ENCODE measurements at places on chromosomes 5 and 9.

GRCh38 chr9:113636165-113636564 lies 172.6 kb downstream of the RGS3 start:
- no peak overlapping the region for H3K4me3 ChIP-seq
- H3K27ac ChIP-seq: no peak overlapping the region
- H3K27me3 ChIP-seq: no peaks in the 10 kb centered on the region
- no peaks in the 10 kb centered on the region for H3K36me3 ChIP-seq
- H3K4me1 ChIP-seq: no peaks in the 10 kb centered on the region

GRCh38 chr9:36154331-36154952 lies 14.7 kb upstream of the CCIN start:
- no peak overlapping the region for H3K4me3 ChIP-seq
- no peak for DNase-seq
- no peak overlapping the region for H3K27ac ChIP-seq
- no peaks in the 10 kb centered on the region for H3K36me3 ChIP-seq

DNA sequence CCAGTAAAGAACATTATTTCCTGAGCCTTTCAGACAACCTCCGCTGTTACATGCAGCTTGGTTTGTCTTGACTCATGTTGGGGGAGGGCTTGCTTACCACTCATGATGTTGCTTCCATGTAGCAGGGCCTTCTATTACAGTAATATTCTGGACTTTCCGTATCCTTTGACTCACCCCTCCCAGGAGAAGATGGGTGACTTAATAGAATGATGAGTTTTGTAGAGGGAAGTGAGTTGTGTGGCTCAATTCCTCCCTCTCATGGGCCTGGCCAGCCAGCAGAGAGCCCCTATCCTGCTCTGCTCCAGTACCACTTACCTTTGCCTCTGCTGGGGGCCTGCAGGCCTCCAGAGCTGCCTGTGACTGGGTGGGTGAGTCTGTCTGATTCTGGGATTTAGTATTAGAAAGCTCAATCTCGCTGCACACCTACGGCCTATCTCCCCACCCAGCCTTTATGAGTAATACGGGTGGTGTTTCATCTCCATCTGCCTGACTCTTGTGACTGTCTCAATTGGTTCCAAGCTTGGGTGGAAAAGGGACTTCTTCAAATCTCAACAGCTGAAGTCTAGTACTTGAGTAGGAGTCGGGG lies 52.6 kb upstream of the KLF9 start:
- H3K27me3 ChIP-seq: no peaks in the 10 kb centered on the region
- H3K4me3 ChIP-seq: no peak overlapping the region
- no peak overlapping the region for H3K27ac ChIP-seq
- H3K4me1 ChIP-seq: no peaks in the 10 kb centered on the region
- DNase-seq: no peak
- no peaks in the 10 kb centered on the region for H3K36me3 ChIP-seq

DNA sequence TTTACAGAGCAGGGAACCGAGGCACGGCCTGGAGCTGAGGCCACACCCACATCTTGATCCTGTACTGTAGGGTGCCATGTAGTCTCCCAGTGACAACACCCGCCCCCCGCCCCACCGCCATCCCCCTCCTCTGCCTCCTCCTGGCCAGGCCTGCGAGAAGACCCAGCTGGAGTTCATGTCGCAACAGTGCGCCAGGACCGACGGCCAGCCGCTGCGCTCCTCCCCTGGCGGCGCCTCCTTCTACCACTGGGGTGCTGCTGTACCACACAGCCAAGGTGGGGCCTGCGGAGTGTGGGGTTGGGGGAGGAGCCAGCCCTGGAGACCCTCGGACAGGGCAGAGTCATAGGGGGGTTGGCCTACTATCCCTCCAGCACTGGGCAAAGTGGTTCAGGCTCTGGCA lies 14.5 kb downstream of the ADAMTS13 start:
- no peaks in the 10 kb centered on the region for H3K36me3 ChIP-seq
- H3K27me3 ChIP-seq: no peaks in the 10 kb centered on the region
- H3K4me3 ChIP-seq: no peak overlapping the region
- no peak overlapping the region for H3K27ac ChIP-seq

GRCh38 chr9:115944166-115944948 lies 209.2 kb upstream of the PAPPA start:
- H3K4me3 ChIP-seq: no peak overlapping the region
- H3K27ac ChIP-seq: 0 out of 2 replicates have a peak overlapping the region, but pooled peaks have one; percentile 20
- H3K36me3 ChIP-seq: no peaks in the 10 kb centered on the region
- H3K27me3 ChIP-seq: 0 out of 2 replicates have a peak, but pooled peaks cover 3% of the 10 kb centered on the region
- DNase-seq: no peak
- no peaks in the 10 kb centered on the region for H3K4me1 ChIP-seq

GRCh38 chr9:72305102-72305546 lies 59.9 kb downstream of the ZFAND5 start:
- peak overlapping the region; percentile 49 for H3K4me3 ChIP-seq
- no peaks in the 10 kb centered on the region for H3K36me3 ChIP-seq
- no peak overlapping the region for H3K27ac ChIP-seq

- no peaks in the 10 kb centered on the region for H3K36me3 ChIP-seq
- no peaks in the 10 kb centered on the region for H3K4me1 ChIP-seq
- no peak for DNase-seq
- H3K27ac ChIP-seq: no peak overlapping the region
Observed at GRCh38 chr5:137611794-137612435, 112.8 kb upstream of the SPOCK1 start.

- H3K4me3 ChIP-seq: no peak overlapping the region
- no peaks in the 10 kb centered on the region for H3K27me3 ChIP-seq
- H3K27ac ChIP-seq: no peak overlapping the region
- no peaks in the 10 kb centered on the region for H3K4me1 ChIP-seq
- H3K36me3 ChIP-seq: no peaks in the 10 kb centered on the region
Observed at GRCh38 chr9:32247168-32247567, 137.3 kb upstream of the ACO1 start.

GRCh38 chr9:25700430-25700829 lies 22.2 kb upstream of the TUSC1 start:
- no peaks in the 10 kb centered on the region for H3K27me3 ChIP-seq
- H3K36me3 ChIP-seq: no peaks in the 10 kb centered on the region
- no peak for DNase-seq
- H3K4me3 ChIP-seq: no peak overlapping the region
- no peak overlapping the region for H3K27ac ChIP-seq

- H3K27me3 ChIP-seq: no peaks in the 10 kb centered on the region
- H3K4me3 ChIP-seq: no peak overlapping the region
- no peak for DNase-seq
- no peaks in the 10 kb centered on the region for H3K4me1 ChIP-seq
- peaks cover 22% of the 10 kb centered on the region for H3K36me3 ChIP-seq
Observed at GRCh38 chr9:109426626-109427402, 71.3 kb downstream of the PTPN3 start.

- H3K4me3 ChIP-seq: no peak overlapping the region
- no peak for DNase-seq
- no peak overlapping the region for H3K27ac ChIP-seq
Observed at GRCh38 chr5:137092831-137093230, 406.3 kb downstream of the SPOCK1 start.

DNA sequence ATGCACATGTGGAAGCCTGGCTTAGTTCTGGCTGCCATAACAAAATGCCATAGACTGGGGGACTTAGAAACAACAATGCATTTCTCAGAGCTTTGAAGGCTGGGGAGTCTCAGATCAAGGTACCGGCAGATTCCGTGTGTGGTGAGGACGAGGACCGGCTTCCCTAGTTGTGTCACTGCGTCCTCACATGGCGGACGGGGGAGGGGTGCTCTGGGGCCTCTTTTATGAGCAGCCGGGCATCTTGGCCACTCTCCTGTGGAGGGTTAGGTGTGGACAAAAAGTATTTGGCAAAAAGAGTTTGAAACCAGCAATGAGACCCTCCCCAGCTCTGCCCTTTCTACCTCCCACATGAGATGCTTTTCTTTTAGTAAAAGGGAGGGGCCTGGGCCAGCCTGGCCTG lies 118.5 kb upstream of the LPCAT1 start:
- DNase-seq: no peak
- no peaks in the 10 kb centered on the region for H3K36me3 ChIP-seq
- peaks cover 9% of the 10 kb centered on the region for H3K27me3 ChIP-seq
- no peak overlapping the region for H3K4me3 ChIP-seq
- H3K27ac ChIP-seq: no peak overlapping the region

GRCh38 chr9:136690806-136691261 lies 3.6 kb upstream of the AGPAT2 start:
- H3K4me1 ChIP-seq: peaks cover 77% of the 10 kb centered on the region
- no peaks in the 10 kb centered on the region for H3K27me3 ChIP-seq
- H3K36me3 ChIP-seq: no peaks in the 10 kb centered on the region
- H3K27ac ChIP-seq: peak overlapping the region; percentile 24

- peaks cover 8% of the 10 kb centered on the region for H3K4me1 ChIP-seq
- H3K4me3 ChIP-seq: no peak overlapping the region
- H3K27me3 ChIP-seq: no peaks in the 10 kb centered on the region
Observed at GRCh38 chr5:111453747-111454146, 58.6 kb downstream of the STARD4 start.

GRCh38 chr9:93827545-93828330 lies 127.4 kb downstream of the BARX1 start:
- H3K36me3 ChIP-seq: no peaks in the 10 kb centered on the region
- H3K4me1 ChIP-seq: no peaks in the 10 kb centered on the region
- H3K27me3 ChIP-seq: no peaks in the 10 kb centered on the region
- DNase-seq: no peak

Data from HCT116 (cell line).